ENCODE measurements at places on chromosomes 16 and 17.

DNA sequence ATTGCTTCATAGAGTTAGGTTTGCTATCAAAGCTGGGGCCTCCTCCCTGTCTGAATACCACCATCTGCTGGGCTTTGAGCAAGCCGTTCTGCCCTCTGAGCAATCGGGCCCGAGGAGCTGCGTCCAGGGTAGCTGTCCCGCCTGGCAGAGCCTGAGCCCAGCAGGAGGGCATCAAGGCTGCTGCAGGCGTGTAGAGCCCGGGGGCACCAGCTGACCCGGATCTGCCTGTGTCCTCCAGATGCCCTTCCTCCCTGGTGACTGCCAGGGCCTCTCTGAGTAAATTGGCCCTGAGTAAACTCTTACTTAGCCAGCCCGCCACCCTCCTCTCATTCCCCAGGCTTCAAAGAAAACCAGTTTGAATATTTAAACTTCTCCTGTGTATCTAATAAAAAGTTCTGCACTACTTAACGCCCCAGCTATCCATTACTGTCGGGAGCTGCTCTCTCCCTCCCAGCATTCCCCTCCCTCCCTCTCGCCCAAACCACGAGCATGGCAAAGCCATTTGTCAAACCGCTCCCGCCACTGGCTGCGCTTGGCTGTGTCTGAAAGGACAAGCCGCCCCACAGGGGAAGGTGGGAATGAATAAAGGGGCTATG lies 16.4 kb downstream of the CDK5RAP3 start:
- no peak for DNase-seq

DNA sequence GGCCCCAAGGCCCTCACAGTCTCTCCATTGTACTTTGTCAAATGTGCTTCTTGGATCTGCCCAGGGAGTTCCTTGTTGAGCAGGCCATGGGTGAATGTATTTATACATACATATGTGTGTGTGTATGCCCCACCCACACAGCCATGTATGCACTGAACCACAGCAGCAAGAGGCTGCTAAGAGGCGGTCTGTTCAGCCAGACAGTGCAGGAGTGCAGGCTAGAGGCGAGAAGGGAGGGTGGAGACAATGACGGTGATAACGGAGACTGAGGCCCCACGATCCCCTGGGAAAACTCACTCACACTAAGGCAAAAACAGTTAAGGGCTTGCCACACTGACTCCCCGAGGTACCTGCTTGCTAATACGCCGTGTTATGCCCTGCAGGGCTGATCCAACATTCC lies 151.0 kb upstream of the CDC42EP4 start:
- DNase-seq: no peak

DNA sequence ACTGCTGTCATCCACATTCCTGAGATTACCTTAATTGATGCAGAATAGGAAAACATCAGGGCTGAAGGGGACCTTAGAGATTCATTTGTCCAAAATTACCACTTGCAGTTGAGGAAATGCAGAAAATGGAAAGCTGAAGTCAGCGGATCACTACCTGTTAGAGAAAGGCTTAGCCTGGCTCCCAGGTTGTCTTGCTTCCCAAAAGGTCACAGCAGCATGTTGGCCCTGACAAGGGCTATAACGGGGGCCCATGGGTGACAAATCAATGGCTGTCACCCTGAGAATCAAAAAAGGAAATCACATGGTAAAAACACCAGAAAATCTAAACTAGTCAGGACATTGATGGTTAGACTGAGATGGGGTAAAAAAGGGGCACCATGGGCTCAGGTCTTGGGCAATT lies 51.7 kb downstream of the HLF start:
- no peak for DNase-seq

DNA sequence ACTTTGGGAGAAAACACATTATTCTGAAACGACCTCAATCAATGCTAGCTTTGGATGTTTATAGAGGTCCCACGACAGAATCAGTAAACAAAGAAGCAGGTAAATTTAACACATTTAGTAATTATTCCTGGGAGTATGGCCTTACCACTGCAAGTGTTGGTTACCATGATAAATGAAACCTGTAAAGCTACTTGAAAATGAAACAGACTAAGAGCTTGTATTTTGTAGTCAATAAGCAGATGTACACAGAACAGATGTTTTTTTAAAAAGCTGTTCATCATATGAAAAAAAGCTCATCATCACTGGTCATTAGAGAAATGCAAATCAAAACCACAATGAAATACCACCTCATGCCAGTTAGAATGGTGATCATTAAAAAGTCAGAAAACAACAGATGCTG lies 295.3 kb upstream of the XYLT1 start:
- no peak for DNase-seq

GRCh38 chr16:67509016-67509415 lies 19.6 kb upstream of the RIPOR1 start:
- DNase-seq: no peak

DNA sequence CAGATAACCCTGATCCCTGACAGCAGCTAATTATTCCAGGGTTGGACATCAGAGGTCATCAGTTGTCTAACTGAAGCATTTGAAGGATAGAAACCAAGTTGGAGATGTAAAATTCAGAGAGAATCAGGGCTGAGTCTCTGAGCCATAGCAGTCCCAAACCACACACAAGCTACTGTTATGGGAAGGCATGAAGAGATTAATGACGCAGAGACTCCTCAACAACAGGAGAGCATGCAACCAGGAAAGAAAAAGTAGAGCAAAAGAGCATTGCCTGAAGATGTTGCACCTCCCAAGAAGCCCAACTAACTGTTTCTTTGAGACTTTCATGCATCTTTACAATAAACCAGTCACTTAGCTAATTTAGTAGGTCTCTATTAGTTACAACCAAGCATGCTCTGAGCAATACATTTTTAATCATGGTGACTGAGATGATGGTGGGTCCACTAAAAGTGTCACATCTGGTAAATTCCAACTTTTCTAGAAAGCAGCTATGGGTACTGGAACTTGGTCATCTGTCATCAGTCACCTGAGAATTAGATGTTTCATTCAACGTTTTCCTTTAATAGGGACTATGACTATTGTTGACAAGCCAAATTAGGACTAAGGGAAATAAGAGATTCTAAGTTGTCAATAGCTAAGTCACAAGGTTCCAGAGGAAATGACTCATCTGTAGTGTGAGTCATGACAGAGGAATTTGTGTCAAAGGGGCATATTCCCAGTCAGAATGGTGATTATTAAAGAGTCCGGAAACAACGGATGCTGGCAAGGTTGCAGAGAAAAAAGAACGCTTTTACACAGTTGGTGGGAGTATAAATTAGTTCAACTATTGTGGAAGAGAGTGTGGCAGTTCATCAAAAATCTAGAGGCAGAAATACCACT lies 239.8 kb downstream of the CHD9NB start:
- no peak for DNase-seq

- no peak for DNase-seq
Observed at GRCh38 chr17:63665527-63666214, 34.3 kb downstream of the LIMD2 start.

- no peak for DNase-seq
Observed at GRCh38 chr17:83030432-83030831, 49.0 kb upstream of the METRNL start.

GRCh38 chr17:2964831-2965230 lies 98.6 kb downstream of the OR1D5 start:
- DNase-seq: no peak

DNA sequence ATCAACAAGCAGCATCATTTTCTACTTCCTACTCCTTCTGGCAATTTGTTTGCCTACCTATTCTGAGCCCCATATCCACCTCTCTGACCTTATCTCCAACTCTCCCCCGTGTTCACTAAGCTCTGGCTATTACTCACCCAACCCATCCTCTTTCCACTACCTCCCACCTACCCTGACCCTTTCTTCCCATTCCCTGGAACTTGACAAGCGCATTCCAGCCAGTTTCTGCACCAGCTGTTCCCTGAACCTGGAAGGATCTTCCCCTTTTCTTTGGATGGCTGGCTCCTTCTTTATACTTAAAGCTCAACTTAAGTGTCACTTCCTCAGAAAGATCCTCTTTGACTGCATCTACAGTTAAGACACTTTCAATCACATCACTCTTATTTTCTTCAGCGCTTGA lies 2.2 kb downstream of the DCUN1D3 start:
- no peak for DNase-seq

- DNase-seq: no peak
Observed at GRCh38 chr17:77191244-77191643, 50.5 kb downstream of the SEC14L1 start.

DNA sequence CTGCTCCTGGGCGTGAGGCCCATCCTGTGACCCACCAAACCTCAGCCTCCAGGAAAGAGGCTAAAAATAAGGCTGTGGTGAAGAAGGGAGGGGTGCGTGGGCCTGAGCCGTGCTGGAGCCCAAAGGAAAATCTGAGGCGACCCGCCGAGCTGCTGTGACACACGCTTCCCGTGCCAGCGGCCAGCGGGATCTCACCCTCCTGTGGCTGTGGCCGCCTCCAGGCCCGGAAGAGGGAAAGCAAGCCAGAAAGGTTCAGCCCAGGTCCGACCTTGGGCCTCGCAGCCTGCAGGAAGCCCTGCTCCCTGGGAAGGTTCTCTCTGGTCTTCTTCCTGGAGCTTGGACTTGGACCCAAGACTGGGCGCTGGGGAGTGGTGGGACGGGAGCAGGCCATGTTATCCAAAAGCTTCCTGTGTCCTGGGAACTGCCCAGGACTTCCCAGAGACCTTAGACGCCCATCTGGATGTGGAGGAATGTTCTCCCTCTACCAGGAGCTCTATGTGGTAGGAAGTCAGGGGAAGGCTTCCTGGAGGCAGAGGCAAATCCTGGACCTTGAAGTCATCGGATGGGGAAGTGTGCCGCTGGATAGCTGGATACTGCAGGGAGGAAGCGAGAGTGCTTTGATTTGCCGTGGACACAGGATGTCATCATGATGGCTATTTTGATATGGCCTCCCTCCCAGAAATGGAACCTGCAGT lies 11.4 kb downstream of the SPNS2 start:
- no peak for DNase-seq

DNA sequence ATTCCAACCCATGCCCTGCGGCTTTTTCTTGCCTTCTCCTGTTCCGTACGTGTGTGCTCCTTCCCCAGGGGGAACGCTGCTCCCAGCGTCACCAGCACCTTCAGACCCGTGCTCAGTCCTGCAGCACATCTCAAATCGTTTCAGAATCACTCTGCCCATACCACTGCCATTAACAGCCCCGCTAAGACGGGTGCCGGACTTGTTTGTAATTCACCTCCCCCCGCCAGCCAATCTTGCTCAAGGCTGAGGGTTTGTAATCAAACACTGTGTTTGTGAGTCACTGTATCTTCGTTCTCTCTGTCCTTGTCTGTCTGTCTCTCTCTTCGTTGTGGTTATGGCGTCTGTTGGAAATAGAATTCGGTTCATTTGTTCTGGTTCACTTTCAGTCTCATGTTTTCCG lies 17.3 kb downstream of the CARD14 start:
- DNase-seq: no peak

DNA sequence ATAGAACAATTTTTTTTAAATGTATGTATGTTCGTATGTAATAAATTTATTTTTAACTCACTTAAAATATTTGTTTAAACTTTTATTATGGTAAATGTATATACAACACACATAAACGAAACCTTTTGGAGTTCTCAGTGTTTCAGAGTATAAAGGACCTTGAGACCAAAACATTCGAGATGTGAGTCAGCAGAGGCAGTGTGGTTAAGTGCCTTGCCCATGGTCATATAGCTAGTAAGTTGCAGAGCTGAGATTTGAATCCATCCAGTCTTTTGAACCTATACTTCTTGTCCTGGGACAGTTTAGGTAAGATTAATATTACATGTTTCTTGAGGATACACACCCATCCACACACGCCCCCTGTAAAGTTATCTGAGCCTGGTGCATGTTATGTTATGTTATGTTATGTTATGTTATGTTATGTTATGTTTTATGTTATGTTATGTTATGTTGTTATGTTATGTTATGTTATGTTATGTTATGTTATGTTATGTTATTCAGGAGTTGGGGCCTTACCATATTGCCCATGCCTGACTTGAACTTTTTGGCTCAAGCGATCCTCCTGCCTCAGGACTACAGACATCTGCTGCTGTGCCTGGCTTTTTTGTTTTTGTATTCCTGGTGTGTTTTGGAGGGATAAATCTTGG lies 41.8 kb downstream of the TNRC6A start:
- DNase-seq: no peak

DNA sequence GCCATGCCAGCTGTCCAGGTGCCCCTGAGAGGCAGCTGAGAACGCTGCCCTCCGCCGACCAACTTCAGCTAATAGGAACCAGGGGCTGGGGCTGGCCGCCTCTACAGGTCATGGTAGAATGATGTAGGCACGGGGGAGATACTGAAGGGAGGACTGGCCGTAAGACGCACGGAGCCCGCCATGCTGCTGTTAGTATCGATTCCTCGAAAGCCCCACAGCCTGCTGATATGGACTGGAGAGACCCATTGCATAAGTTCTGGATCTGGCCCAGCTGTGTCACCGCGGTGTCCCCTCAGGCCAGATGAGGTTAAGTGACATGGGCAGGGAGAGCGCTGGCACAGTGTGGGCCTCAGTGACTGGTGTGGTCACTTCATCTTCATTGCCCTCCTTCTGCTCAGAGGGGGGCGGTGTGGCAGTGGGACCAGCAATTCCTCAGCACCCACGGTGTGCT lies 75.6 kb downstream of the AMFR start:
- no peak for DNase-seq

DNA sequence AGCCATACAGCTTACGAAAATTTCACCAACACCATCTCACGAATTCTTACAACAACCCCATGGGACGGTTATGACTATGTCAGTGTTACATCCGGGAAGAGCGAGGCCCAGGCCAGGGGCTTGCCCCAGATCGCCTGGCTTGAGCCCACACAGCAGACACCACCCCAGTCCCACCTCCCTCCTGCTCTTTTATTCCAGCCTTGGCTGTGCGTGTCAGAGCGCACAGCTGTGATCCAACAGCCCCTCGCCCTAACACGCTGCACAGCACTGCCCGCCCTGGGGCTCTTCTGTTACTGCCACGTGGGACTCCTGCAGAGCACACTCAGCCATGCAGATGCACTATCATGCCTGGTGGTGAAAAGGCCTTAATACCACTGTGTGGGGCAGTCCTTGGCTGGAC lies 127.9 kb downstream of the ENGASE start:
- DNase-seq: no peak
